ENCODE measurements at places on chromosomes 11 and 22.
A peak's percentile ranks its signal among the peaks of the same experiment; 100 is the strongest.

DNA sequence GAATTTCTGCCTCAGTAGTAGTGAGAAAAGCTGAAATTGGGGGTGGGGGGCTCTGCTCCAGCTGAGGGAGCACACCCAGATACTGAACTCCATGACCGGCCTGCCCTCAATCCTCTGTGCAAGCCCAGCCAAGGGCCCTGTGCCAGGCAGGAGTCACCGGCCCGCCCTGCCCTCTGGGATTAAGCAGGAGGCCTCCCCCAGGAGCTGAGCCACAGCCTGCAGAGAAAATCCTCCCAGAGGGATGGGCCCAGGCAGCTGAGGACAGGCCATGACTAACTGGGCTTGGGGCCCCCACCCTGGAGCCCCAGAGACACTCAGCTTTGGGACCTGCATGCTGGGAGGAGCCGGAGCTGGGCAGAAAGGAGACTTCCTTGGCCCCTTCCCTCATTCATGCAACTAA lies 48.8 kb downstream of the MN1 start:
- no peak for DNase-seq

- DNase-seq = peak; percentile 66
Observed at GRCh38 chr22:45683248-45683647, 11.6 kb downstream of the ATXN10 start.

DNA sequence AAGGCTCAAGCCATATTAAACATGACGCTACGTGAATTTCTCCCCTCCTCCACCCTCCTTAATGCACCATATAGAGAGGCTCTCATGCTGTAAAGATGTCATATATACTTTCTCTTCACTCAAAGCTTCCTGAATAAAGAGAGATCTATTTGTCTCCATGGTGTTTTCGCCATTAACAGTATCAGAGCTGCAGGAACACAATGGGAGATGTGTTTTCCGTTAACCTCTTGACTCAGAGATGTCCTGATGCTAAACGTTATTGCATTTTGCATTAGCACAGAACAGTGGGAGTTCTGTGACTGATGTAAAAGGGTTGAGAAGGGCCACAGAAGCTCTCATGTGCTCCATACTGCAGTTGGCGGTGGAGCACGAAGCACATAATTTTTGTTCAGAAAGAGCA lies 25.7 kb upstream of the BLID start:
- DNase-seq = no peak

- DNase-seq = no peak
Observed at GRCh38 chr11:62141111-62142042, 17.6 kb downstream of the INCENP start.

GRCh38 chr22:27800250-27801201 lies 1.0 kb downstream of the MN1 start:
- no peak for DNase-seq

GRCh38 chr11:69949327-69949726 lies 128.8 kb upstream of the ANO1 start:
- DNase-seq = no peak

DNA sequence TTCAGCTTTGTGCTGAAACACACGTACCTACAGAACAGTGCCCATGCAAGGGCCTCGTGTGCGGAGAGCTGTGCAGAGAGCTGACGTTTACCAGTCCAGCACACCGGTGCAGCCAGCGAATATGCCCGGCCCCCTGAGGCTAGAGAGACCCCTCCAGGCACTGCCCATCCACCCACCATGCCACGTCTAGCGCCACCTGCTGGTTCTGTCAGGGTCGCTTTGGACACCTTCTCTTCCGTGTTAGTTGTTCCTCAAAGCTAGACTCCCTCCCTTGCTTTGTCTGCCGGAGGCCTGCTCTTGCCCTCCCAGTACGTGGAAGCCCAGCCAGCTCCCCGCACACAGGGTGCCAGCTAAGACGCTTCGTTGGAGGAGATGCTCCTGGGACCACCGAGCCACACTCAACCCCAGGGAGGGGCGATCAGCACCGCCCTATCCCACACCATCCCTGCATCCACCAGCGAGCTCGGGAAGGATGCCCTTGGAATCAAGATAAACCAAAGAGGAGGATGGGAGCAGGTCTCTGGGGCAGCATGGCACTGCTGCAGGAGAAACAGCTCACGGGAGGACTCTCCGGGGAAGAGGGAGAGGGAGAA lies 43.4 kb downstream of the CPT1A start:
- peak; percentile 4 for DNase-seq

- peak; percentile 47 for DNase-seq
Observed at GRCh38 chr22:46941968-46942798, 179.7 kb downstream of the TBC1D22A start.

- peak; percentile 53 for DNase-seq
Observed at GRCh38 chr11:9753021-9753420, 89.1 kb downstream of the SWAP70 start.

- DNase-seq = no peak
Observed at GRCh38 chr11:129573161-129573560, 197.5 kb downstream of the BARX2 start.

DNA sequence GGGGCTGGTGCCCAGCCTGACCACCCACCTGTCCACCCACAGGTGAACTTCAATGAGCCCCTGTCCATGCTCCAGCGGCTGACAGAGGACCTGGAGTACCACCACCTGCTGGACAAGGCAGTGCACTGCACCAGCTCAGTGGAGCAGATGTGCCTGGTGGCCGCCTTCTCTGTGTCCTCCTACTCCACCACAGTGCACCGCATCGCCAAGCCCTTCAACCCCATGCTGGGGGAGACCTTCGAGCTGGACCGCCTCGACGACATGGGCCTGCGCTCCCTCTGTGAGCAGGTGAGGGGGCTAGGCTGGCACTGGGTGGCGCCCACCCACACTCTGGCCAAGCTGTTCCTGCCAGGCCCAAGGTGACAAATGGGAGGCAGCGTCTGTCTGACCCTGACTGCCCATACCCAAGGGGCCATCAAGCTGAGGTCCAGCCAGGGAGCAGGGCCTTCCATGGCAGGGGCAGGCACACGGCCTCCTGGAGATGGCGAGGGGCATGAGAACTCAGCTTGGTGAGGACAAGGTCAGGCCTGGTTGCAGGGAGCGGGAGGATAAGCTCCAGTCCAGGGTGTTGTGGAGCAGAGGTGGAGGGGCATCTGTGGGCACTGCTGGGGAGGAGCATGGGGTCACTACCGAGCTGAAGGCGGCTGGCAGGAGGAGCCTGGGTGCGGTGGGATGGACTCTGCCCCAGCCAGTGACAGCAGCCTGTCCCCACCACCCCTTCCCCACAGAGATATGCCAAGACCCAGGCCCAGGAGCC lies 77.7 kb downstream of the MORC2 start:
- no peak for DNase-seq

DNA sequence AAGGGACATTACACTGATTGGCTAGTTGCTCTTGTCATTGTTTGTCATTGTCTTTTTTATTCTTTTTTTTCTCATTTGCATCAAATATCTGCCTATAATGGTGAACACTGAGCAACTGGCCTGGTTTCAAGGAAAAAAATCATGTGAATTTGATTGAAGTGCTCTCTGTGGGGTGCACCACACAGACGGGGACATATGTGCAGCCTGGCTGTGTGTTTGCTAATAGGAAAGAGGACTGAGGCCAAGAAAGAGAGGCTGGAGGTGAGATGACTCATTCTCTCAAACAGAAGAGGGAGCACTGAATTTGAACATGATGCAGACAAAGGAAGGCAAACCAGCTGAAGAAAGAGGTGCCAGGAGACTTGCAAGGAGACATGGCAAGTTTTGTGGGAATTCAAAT lies 684.9 kb upstream of the CCDC90B start:
- no peak for DNase-seq

DNA sequence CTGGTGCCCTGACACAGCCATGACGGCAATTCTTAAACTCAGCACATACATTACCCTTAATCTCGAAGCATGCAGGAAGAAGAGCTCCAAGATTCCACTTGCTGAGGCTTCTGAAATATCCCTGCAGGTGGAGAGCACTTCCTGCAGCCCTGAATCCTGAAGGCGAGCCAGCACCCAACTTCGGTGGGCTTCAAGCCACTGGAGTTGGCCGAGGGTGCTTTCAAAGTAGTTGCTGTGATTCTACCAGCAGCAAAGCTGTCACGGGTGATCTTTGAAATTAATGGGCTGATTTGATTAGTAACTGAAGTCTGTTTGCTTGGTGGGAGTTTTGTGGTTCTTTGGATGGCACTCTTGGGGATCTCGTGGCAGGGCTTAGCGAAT lies 9.0 kb upstream of the FTH1 start:
- DNase-seq = no peak

- no peak for DNase-seq
Observed at GRCh38 chr11:113269096-113269495, 45.3 kb upstream of the TTC12 start.

- no peak for DNase-seq
Observed at GRCh38 chr22:36171941-36172340, 11.4 kb upstream of the APOL3 start.

- no peak for DNase-seq
Observed at GRCh38 chr22:19811211-19811621, 43.5 kb downstream of the GNB1L start.

- DNase-seq = peak; percentile 21
Observed at GRCh38 chr11:13465909-13466371, 2.9 kb upstream of the BTBD10 start.

GRCh38 chr11:79206951-79207350 lies 233.9 kb downstream of the TENM4 start:
- DNase-seq = no peak

GRCh38 chr11:2139123-2139521 lies at the start of gene IGF2:
IGF2 (minus strand) TSS chr11:2139389; CDS start chr11:2135523, 3,866 bp downstream.
- DNase-seq = no peak

- no peak for DNase-seq
Observed at GRCh38 chr22:37313376-37314314, 31.3 kb downstream of the CYTH4 start.

DNA sequence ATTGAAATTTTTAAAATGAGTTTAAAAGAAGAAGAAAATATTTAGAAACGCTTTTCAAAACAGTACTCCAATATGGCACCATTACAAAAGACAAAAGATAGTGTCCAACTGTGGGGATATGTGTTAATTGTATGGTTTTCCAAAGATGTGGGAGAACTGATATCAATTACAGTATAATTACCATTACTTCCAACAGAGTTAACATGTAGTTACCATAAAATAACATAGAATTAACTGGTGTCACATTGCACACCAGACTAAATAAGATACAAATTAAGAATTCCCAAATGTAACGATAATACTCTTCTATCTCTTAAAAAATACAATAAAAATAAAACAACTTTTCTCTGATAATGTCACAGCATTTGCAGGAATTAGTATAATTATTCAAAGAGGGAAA lies 329.5 kb downstream of the SOX6 start:
- DNase-seq = no peak

DNA sequence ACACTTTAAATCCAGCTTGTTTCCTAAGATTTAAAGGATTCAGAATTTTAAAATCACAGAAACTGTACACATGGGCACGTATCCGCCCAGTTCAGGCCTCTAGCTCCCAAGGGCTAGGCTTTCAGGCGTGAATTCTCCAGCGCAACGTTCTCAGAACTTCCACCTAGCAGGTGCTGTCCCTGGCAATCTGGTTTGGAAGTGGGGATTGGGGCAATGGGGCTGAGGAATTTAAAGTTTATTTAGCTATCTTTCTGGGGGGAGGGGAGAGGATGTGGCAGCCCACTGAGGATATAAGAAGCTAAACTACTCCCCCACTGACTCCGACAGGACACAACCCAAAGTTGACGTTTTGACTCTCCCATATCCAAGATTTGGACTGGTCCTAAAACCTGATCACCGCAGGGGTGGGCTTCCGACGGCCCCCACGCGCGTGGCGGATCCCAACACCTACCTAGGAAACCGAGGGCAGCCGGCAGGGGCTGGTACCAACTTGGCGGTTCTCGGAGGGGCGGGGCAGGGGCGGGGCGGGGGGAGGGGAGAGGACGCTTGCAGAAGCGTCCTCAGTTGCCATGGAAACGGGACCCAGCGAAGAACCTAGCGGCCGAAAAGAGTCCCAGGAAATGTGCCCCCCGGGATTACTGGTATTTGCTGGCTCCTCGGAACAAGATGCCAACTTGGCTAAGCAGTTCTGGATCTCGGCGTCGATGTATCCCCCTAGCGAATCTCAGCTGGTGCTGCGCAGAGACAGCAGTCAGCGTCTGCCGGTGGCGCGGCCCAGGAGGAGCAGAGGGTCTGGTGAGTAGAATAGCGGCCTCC lies at the start of gene HOATZ:
Gene HOATZ, plus strand, starts transcription at position 563 of the 816 bp plus-strand sequence. Its CDS starts 7 bp downstream, at position 570.
- DNase-seq = no peak

All from inflammatory macrophage treated with lipopolysaccharide for 1 hour (primary cell).